Activated naive CD4-positive, alpha-beta T cell (primary cell): ENCODE measurements at places on chromosomes 1 and 21.

- no peak for DNase-seq
Measured at GRCh38 chr1:43954036-43954435, 7.3 kb downstream of the IPO13 start.

DNA sequence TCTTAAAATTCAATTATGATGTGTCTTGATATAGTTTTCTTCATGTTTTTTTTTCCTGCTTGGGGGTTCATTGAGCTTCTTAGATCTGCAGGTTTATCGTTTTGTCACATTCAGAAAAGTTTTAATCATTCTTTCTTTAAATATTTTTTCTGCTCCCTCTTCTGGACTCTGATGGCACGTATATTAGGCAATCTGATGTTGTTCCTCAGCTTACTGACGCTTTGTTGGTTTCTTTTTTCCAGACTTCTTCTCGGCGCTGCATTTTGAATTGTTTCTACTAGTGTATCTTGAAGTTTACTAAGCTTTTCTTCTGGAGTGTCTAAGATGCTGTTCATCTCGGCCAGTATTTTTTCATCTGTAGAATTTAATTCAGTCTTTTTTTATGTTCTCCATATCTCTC is 44.8 kb upstream of the FMOD start:
- DNase-seq, result no peak

- no peak for DNase-seq
Measured at GRCh38 chr1:37995751-37996345, 6.0 kb upstream of the SF3A3 start.

DNA sequence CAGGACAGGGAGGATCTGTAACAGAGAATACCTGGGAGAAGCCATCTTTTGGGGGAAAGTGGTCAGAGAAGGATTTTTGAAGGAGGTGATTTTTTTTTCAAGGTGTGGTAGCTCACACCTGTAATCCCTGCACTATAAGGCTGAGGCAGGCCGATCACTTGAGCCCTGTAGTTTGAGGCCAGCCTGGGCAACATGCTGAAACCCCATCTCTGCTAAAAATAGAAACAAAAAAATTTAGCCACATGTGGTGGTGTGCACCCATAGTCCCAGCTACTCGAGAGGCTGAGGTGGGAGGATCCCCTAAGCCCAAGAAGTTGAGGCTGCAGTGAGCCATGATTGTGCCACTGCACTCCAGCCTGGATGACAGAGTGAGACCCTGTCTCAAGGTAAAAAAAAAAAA is 67.4 kb upstream of the ARTN start:
- no peak for DNase-seq

DNA sequence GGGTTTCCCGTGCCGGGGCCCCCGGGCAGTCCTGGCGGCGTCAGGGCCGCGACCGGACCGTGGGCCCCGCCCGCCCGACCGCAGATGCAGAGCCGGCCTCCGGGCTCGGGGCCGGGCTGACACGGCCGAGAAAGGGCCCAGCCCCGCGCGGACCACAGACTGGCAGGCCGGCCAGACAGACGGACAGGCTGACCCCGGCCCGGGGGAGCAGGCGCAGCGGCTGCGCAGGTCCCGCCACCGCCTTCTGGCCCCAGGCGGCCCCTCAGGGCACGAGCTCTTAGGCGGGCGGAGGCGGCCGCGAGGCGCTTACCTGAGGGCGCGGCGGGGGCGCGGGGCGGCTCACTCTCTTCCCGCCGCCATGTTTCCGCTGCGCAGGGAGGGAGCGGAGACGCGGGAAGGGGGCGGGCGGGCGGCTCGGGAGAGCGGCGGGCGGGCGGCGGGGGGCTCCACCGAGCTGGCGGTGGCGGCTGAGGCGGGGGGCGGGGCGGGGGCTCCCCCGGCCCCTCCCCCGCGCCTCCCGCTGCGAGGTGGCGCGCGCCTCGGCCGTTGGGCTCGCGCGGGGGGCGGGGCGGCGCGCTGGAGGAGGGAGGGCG is at the start of gene SCMH1:
Gene SCMH1 (minus strand): TSS at position 558 of the 593 bp plus-strand sequence. CDS start 56,173 bp downstream, outside the sequence.
- no peak for DNase-seq
